ENCODE measurements at places on chromosomes 4 and X. TPM values are rescaled to one million over a fixed set of nuclear protein-coding genes. Genes with fewer than 3 reads are reported as not detected.

- DNase-seq = no peak
Measured at GRCh38 chr4:2745981-2746806, 9.9 kb downstream of the TNIP2 start.

DNA sequence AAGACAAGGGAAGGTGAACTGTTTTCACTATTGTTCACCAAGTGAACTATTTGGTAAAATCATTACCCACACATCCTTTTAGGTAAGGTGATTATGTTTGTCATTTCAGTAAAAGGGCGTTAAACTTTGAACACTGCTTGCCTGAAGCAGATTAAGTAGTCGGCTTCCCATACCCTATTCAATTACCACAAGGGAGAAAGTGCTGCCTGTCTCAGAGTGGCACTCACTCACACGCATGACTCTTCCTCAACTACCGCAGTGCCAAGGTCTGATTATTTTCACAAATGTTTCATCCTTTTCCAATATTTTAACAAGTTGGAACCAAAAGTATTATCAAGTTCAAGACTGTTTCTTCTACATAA is 11.0 kb downstream of the VEGFC start:
- DNase-seq = no peak

GRCh38 chr4:24476282-24476681 is 108.1 kb downstream of the DHX15 start:
- DNase-seq = no peak

DNA sequence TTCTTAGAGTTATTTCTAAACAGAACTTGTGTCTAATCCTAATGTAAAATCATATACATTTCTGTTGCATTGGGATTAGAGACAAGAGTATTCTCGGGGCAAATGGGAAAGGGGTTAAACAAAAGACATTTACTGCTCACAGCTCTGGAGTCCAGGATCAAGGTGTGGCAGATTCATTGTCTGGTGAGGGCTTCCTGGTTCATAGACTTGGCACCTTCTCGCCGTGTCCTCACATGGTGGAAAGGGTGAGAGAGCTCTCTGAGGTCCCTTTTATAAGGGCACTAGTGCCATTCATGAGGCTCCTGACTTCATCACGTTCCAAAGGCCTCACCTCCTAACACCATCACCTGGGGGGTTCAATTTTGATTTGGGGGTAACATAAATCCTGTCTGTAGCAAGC is 90.3 kb upstream of the PRKX start:
- DNase-seq = no peak

GRCh38 chrX:148146121-148146520 is 165.0 kb downstream of the FMR1NB start:
- no peak for DNase-seq

DNA sequence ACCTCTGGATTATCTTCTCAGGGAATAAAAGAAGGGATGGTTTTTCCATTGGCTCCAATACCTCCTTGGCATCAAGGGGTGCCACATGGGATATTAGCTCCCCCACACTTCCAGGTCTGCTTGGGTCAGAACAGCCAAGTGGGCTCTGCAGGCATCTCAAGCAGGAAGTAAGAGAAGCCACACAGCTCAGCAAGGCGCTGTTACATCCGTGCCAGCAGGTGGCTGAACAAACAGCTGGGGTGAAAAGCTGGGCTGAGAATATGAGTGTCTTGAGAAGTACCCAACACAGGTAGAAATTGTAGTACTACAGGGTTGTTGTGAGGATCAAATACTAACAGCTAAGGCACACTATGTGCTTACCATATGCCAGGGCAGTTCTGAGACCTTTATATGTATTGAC is 76.7 kb upstream of the TMEM150C start:
- no peak for DNase-seq

DNA sequence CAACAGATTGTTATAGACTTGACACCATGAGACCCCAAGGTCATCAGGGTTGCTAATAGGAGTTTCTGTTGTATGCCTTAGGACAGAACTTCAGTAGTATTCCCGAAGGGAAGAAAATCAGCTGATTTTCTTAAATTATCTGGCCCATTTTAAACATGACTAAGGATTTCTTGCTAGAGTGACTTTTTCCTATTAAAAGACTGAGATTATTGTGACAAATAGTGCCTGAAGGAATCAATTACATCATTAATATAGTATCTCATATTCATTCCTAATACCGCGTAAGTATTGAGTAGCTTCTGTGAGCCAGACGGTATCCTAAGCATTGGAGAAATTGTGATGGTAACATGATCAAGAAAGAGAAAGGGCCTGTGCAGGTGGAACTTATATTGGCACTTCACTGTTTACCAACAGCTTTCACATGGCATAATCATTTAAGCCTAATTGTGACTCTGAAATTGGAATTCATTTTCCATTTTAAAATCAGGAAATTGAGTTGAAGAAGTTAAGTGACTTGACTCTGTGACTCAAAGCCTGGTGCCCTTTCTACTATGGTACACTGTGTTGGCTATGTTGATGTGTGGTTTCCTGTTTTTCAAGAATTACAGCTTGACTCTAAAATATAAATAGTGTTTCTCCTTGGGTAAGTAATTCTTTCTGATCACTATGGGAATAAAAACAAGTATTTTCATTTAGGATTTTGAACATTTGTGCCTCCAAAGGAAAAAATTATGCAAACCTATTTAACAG is 4.1 kb downstream of the AFF1 start:
- no peak for DNase-seq

DNA sequence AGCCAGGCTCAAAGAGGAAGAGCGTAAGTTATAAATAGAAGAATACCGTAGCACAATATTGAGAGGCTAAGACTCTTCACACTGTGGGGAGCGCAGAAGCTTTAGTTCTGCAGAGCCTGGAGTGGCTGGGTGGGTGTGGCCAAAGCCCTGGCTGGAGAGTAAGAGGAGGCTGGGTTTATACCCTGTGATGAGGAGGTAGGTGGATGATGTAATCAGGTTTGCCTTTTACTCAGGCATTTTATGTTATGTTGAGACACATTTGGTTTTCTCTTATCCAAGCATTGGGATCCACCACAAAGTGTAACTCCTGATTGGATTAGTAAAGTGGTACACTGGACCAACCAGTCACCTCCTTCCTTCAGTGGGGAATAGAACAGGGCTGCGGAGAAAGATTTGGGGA is 13.9 kb downstream of the CDS1 start:
- DNase-seq = no peak

- DNase-seq = no peak
Measured at GRCh38 chr4:21992330-21992729, 43.8 kb upstream of the KCNIP4 start.

DNA sequence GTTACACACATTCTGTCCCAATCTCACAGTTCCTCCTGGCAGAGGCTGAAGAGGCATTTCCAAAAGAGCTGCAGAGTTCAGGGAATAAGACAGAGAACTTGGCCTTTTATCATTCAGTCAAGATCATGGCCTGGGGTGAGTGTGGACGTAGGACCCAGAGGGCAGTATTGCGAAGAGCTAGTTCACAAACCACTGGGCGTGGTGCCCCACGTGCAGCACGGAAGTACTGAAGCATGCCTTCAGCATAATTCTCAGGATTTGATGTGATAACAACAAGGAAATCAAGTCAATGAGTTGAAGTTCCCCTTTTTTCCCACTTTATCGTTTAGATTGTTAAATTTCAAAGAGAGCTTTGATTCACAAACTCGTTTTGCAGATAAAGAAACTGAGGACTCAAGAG is 117.7 kb downstream of the RELL1 start:
- no peak for DNase-seq

DNA sequence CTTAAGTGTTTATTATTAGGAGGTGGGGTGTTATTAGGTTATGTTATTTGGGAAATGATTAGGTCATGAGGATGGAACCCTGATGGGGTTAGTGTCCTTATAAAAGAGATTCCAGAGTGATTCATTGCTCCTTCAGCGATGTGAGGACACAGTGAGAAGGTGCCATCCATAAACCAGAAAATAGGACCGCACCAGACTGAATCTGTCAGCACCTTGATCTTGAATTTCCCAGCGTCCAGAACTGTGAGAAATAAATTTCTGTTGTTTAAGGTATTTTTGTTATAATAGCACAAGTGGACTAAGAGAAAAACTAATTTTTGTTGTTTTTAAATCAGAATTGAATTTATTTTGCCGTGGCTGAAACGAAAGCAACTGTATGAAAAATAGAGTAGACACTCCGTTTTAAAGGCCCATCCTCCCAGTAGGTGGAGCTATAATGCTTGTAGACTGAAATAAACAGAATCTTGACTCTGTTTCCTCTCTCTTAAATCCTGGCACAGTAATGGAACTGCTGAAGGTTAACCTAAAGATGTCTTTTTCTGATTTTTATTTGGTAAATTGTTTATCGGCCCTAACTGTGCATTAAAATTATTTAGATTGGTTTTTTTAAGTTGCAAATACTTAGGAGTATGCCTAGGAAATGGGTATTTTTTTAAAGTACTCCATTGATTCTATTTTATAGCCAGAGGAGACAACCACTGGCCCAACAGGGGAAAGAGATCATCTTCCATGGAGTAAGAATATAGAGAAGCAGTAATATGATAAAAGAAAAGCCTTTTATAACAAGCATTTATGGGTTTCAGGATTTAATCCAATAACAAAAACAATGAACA is 133.2 kb upstream of the ADAMTS3 start:
- DNase-seq = no peak

GRCh38 chrX:23598575-23598974 is 68.7 kb upstream of the PRDX4 start:
- no peak for DNase-seq

DNA sequence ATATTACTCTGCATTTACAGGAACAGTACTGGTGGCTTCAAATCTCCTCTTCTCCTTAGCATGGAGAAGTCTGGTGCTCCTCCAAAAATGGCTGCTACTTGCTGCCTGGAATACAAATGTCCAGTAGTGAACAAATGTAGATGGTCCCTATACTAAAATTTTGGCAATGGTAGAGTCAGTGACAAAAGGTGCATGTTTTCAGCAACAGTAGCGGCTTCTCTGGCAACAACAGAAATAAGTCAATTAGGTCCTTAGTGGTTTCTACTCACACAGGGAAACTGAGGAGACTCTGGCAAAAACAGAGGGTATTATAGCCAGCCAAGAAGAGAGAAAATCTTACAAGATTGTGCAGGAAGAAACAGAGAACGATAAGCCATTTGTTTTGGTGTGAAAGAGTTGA is 1368.4 kb upstream of the ADGRL3 start:
- no peak for DNase-seq

Gene IL21
- total RNA-seq = not detected

Gene CYBB
- total RNA-seq = 0.08 TPM

Gene ADH6
- total RNA-seq = not detected

Gene MEPE
- not detected for total RNA-seq

Gene H2BW2
- total RNA-seq = not detected

Data from H1 (cell line).